CD8-positive, alpha-beta memory T cell (primary cell): ENCODE measurements at places on chromosomes 1 and 21. TPM values are rescaled to one million over a fixed set of nuclear protein-coding genes. Genes with fewer than 3 reads are reported as not detected.

- no peak overlapping the region for H3K27ac ChIP-seq
- DNase-seq, result no peak
- H3K4me3 ChIP-seq, result no peak overlapping the region
- no peaks in the 10 kb centered on the region for H3K27me3 ChIP-seq
- no peaks in the 10 kb centered on the region for H3K36me3 ChIP-seq
- H3K4me1 ChIP-seq, result no peaks in the 10 kb centered on the region
Observed at GRCh38 chr1:207903767-207904166, 7.2 kb downstream of the CD34 start.

GRCh38 chr1:151502859-151503780 is 8.1 kb upstream of the CGN start:
- DNase-seq, result no peak
- H3K27ac ChIP-seq, result no peak overlapping the region
- H3K36me3 ChIP-seq, result no peaks in the 10 kb centered on the region
- H3K4me3 ChIP-seq, result no peak overlapping the region

DNA sequence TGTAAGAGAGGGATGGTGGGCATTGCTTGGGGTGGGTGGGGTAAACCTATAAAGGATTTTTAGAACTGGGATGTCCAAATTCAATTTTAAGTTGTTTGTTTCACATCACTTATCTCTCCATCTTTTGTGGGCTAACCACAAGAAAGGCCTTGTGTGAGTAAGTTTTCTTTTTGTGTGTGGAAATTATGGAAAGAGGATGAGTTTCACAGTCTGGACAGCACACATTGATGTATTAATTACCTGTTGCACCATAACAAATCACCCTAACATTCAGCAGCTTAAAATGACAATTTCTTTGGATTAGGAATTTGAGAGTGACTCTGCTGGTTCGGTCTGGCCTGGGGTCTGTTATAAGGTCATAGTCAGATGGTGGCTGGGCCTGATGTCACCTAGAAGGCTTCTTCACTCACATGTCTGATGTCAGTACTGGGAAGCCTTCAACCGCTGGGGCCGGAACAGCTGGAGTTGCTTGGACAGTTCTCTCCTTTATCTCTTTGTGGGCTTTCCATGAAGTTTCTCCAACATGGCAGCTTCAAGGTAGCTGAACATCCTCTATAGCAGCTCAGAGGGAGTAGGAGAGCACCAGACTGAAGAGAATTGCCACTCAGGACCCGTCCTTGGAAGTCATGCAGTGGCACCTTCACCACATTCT is 2.0 kb upstream of the COL9A2 start:
- H3K4me3 ChIP-seq, result no peak overlapping the region
- no peaks in the 10 kb centered on the region for H3K36me3 ChIP-seq
- H3K4me1 ChIP-seq, result peaks cover 12% of the 10 kb centered on the region
- H3K27me3 ChIP-seq, result peaks cover 5% of the 10 kb centered on the region

DNA sequence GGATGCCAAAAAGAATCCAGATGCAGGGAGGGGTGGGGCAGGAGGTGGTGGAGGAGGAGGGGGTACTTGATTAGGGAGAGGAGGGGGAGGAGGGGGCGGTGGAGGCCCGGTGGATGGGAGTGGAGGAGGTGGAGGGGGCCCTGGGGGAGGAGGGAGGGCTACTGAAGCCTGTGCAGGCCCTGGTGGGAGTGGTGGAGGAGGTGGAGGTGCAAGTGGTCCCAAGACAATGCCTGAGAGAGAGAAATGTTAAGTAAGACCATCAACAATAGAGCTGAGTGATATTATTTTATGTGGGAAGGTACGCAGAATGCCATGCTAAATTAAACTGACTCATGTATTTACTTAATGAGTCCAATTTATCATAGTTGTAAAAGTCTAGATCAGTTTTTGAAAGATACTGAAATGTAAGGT is 86.8 kb upstream of the LBR start:
- H3K4me3 ChIP-seq, result no peak overlapping the region
- DNase-seq, result no peak
- H3K4me1 ChIP-seq, result no peaks in the 10 kb centered on the region
- peaks cover 3% of the 10 kb centered on the region for H3K27me3 ChIP-seq
- no peak overlapping the region for H3K27ac ChIP-seq

The PLA2G2A gene
- not detected for total RNA-seq

- no peaks in the 10 kb centered on the region for H3K27me3 ChIP-seq
- no peaks in the 10 kb centered on the region for H3K36me3 ChIP-seq
- no peak for DNase-seq
- H3K27ac ChIP-seq, result no peak overlapping the region
- H3K4me1 ChIP-seq, result peaks cover 34% of the 10 kb centered on the region
Observed at GRCh38 chr1:8460132-8460544, 142.2 kb downstream of the SLC45A1 start.

The COL8A2 gene
- total RNA-seq, result 0.07 TPM

GRCh38 chr1:166182281-166182680 is 15.5 kb upstream of the FAM78B start:
- H3K4me1 ChIP-seq, result no peaks in the 10 kb centered on the region
- no peaks in the 10 kb centered on the region for H3K27me3 ChIP-seq
- DNase-seq, result no peak
- H3K27ac ChIP-seq, result no peak overlapping the region
- no peak overlapping the region for H3K4me3 ChIP-seq

GRCh38 chr1:154442006-154442740 is 37.0 kb downstream of the IL6R start:
- H3K36me3 ChIP-seq, result peaks cover 4% of the 10 kb centered on the region
- DNase-seq, result no peak
- H3K27ac ChIP-seq, result no peak overlapping the region
- H3K4me1 ChIP-seq, result peaks cover 68% of the 10 kb centered on the region

GRCh38 chr21:39888848-39889247 is 21.6 kb downstream of the PCP4 start:
- no peak for DNase-seq
- H3K4me1 ChIP-seq, result no peaks in the 10 kb centered on the region
- no peaks in the 10 kb centered on the region for H3K27me3 ChIP-seq
- H3K36me3 ChIP-seq, result no peaks in the 10 kb centered on the region

DNA sequence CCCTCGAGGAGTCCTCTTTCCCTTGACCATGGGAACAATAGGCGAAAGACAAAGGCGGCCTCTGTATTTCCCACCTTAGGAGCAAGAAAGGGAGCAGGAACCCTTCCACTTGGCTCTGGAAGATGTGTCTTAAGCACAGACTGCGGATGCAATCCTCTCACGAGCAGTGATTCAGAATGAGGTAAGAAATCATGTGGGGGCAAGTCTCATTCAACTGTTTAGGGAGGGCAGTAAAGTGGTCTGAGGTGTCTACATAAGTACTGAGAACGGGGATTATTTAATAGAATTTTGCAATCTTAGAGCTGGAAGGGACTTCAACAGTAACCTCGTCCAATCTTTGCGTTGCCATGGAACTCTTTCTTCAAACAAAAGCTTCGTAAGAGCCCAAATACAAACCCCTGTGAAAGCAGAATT is 1.6 kb upstream of the DYRK3 start:
- no peak for DNase-seq
- no peak overlapping the region for H3K4me3 ChIP-seq
- H3K27me3 ChIP-seq, result no peaks in the 10 kb centered on the region
- H3K36me3 ChIP-seq, result no peaks in the 10 kb centered on the region

GRCh38 chr1:71015745-71016144 is 31.9 kb downstream of the PTGER3 start:
- H3K36me3 ChIP-seq, result no peaks in the 10 kb centered on the region
- no peak overlapping the region for H3K4me3 ChIP-seq
- no peaks in the 10 kb centered on the region for H3K4me1 ChIP-seq
- DNase-seq, result no peak

GRCh38 chr1:24386241-24386640 is 27.3 kb downstream of the STPG1 start:
- DNase-seq, result no peak
- H3K4me1 ChIP-seq, result peaks cover 10% of the 10 kb centered on the region

- no peak for DNase-seq
- H3K27ac ChIP-seq, result no peak overlapping the region
- H3K4me1 ChIP-seq, result no peaks in the 10 kb centered on the region
- no peaks in the 10 kb centered on the region for H3K27me3 ChIP-seq
- no peaks in the 10 kb centered on the region for H3K36me3 ChIP-seq
Observed at GRCh38 chr1:230375780-230376179, 50.4 kb downstream of the PGBD5 start.

GRCh38 chr21:43910460-43910859 is 45.4 kb downstream of the AGPAT3 start:
- H3K4me1 ChIP-seq, result no peaks in the 10 kb centered on the region
- H3K4me3 ChIP-seq, result no peak overlapping the region
- H3K36me3 ChIP-seq, result no peaks in the 10 kb centered on the region
- DNase-seq, result no peak
- H3K27me3 ChIP-seq, result no peaks in the 10 kb centered on the region

The NCF2 gene
- 4.6 TPM for total RNA-seq

DNA sequence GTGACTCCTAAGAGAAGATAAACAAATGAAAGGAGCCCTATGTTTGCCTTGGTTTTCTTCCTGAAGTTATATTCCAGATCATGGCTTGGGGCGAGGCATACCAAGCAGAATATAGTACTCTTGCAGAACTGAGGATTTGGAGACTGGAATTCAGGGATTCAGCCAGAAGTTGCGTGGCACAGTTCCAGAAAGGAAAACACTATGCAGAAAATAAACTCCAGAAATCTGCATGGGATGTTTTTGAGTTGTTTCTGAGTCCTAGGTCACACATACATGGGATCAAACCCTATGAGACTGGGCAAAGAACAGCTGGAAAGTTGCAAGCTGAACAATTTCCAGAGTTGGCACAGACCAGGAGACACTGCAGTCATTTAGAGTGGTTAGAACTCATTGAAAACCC is 42.9 kb upstream of the IFFO2 start:
- H3K27me3 ChIP-seq, result no peaks in the 10 kb centered on the region
- no peak overlapping the region for H3K27ac ChIP-seq
- H3K36me3 ChIP-seq, result no peaks in the 10 kb centered on the region
- no peaks in the 10 kb centered on the region for H3K4me1 ChIP-seq
- H3K4me3 ChIP-seq, result no peak overlapping the region

The DISP3 gene
- 0.35 TPM for total RNA-seq

- H3K27me3 ChIP-seq, result no peaks in the 10 kb centered on the region
- no peak overlapping the region for H3K27ac ChIP-seq
- H3K4me1 ChIP-seq, result no peaks in the 10 kb centered on the region
- no peak overlapping the region for H3K4me3 ChIP-seq
- DNase-seq, result no peak
Observed at GRCh38 chr1:22503721-22504410, 52.2 kb downstream of the ZBTB40 start.

GRCh38 chr1:9086045-9086444 is 16.6 kb upstream of the SLC2A5 start:
- no peaks in the 10 kb centered on the region for H3K36me3 ChIP-seq
- no peak overlapping the region for H3K4me3 ChIP-seq
- no peaks in the 10 kb centered on the region for H3K4me1 ChIP-seq
- no peak overlapping the region for H3K27ac ChIP-seq

The KRTAP11-1 gene
- not detected for total RNA-seq

The ADCY10 gene
- total RNA-seq, result not detected

DNA sequence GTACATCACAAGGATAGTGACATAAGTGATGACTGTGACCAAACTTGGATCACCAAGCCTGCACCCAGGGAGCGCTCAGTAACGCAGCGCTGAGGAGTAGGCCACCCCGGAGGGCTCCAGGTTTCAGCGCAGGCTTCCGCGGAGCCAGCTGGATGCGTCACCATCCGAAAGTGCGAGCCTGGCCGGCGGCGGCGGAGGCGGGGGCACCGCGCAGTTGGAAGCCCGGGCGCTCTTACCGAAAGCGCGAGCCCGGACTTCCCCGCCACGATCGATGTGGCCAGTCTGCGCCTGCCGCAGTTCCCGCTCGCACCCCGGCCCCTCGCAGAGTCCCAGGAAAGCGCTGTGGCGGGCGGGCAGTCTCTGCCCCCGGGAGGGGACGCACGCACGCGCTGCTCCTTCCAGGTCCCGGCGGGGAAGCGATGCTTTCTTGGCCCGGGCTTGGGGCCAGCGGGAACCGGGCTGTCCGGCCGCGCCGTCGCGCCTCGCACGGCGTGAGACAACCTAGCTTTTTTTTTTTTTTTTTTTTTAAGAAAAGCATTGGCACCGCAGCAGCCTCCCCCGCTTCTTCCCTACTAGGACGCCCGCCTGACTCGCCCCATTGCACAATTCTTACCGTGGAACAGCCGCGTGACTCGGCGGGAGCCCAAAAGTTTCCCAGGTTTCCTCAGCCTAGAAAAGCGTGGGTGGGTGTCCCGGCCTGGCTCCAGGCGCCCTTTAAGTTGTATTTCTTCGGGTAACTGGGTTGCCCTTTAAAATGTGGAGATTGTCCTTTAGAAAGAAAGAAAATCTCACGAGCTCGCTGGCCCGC is 36.4 kb upstream of the JAK1 start:
- peak overlapping the region; percentile 56 for H3K4me3 ChIP-seq
- no peaks in the 10 kb centered on the region for H3K27me3 ChIP-seq
- no peak overlapping the region for H3K27ac ChIP-seq
- peak; percentile 64 for DNase-seq
- no peaks in the 10 kb centered on the region for H3K36me3 ChIP-seq
